Fibroblast of lung (primary cell): ENCODE measurements at places on chromosomes 2 and 18. TPM values are rescaled to one million over a fixed set of nuclear protein-coding genes. Genes with fewer than 3 reads are reported as not detected.

DNA sequence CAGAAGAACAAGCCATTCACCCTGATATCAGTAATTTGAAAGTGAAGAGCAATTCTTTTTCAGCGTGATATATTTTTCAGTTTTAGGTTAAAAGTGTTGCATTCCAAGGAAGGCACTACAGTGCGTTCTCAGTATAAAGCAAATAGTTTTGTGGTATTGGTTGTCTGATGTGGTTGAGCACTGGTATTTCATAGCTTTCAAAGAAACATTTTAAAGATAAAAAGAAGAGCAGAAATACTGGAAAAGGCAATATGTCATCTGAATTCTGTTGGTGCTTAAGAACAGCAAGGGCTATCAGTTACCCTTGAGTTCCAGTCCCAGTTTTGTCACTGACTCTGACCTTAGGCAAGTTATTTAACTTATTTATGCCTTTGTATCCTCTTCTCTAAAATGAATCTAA, 191.6 kb downstream of the BABAM2 start:
- no peaks in the 10 kb centered on the region for H3K27me3 ChIP-seq
- no peak overlapping the region for H3K4me3 ChIP-seq
- DNase-seq, result peak; percentile 88
- H3K36me3 ChIP-seq, result no peaks in the 10 kb centered on the region

- no peak for DNase-seq
- no peak overlapping the region for H3K4me3 ChIP-seq
- no peaks in the 10 kb centered on the region for H3K27me3 ChIP-seq
- no peak overlapping the region for H3K27ac ChIP-seq
Measured at GRCh38 chr2:238325694-238326093, 5.4 kb downstream of the TRAF3IP1 start.

- H3K4me3 ChIP-seq, result no peak overlapping the region
- H3K27ac ChIP-seq, result no peak overlapping the region
- no peaks in the 10 kb centered on the region for H3K36me3 ChIP-seq
- no peaks in the 10 kb centered on the region for H3K27me3 ChIP-seq
Measured at GRCh38 chr2:209584472-209584871, 160.6 kb downstream of the MAP2 start.

- no peak for DNase-seq
- no peaks in the 10 kb centered on the region for H3K27me3 ChIP-seq
- no peak overlapping the region for H3K27ac ChIP-seq
- no peak overlapping the region for H3K4me3 ChIP-seq
Measured at GRCh38 chr2:43341959-43342757, 115.8 kb upstream of the ZFP36L2 start.

- no peaks in the 10 kb centered on the region for H3K27me3 ChIP-seq
- no peaks in the 10 kb centered on the region for H3K4me1 ChIP-seq
- H3K36me3 ChIP-seq, result no peaks in the 10 kb centered on the region
- DNase-seq, result no peak
- H3K4me3 ChIP-seq, result no peak overlapping the region
Measured at GRCh38 chr2:56590611-56591010, 406.8 kb downstream of the CCDC85A start.

The NAB1 gene
- 46.6 and 46.7 TPM in 2 replicates for total RNA-seq

The PRKAG3 gene
- total RNA-seq, result 0.26 and 0.33 TPM in 2 replicates

The ALPG gene
- not detected in 2 replicates for total RNA-seq

The BMP10 gene
- total RNA-seq, result not detected in 2 replicates

The B4GALT6 gene
- total RNA-seq, result 1.3 and 1.5 TPM in 2 replicates
